Panc1 (cell line): ENCODE measurements at places on chromosomes 16 and 17. TPM values are rescaled to one million over a fixed set of nuclear protein-coding genes. Genes with fewer than 3 reads are reported as not detected.

Gene GSDMA
- total RNA-seq, result not detected

DNA sequence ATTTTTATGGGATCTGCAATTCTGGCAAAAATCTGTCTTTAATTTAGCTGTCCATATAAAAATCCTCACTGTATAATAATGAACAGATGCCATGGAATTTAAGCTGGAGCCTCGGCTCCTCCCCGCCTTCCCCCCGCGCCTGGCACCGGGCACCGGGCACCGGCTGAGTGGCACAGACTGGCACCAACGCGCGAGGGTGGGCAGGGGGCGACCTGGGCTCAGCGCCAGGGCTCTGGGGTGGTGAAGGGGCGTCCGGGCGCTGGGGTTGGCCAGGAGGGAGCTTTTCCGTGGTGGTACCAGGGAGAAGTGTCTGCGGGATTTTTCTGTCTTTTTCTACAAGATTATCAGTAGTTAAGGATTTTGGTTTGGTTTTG lies 9.1 kb downstream of the NEUROD2 start:
- DNase-seq, result no peak

DNA sequence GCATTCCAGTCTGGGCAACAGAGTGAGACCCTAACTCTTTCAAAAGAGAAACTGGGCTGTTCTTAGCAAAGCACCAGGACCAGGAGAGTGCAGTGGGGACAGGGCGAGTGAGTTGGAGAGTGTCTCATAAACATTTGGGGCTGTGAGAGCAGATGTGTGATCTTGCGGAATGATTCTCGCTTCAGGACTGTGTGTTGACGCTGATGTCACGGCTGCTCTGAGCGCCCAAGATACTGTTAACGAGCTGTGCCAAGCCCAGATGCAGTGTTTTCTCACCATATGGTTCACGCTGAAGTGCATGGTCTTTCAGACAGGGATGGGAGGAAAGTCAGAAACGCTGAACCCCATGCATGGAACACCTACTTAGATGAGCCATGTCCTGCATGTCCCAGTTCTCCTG lies 438.2 kb downstream of the HS3ST4 start:
- no peak for DNase-seq

Gene BICDL2
- 0.21 TPM for total RNA-seq

GRCh38 chr16:81456523-81457325 lies 12.1 kb downstream of the CMIP start:
- no peak for DNase-seq

DNA sequence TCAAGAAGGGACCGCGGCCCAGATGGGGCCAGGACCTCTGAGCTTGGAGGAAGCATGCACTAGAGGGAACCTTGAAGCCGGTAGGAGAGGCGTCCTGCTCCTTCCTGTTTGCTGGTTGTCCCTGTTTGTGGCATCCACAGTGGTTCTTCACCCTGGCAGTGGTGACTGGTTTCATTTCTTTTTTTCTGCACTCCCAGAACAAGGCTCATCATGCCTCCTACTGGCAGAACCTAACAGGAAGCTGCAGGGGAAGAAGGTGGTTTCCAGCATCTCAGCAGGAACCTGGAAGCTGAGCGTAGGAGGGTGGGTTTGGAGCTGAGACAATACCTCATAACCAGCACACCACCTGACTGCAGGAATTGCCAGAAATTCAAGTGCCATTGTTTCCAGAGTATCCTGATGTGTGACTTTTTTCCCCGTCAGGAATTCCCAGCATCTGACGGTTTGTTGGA lies 5.8 kb downstream of the TMEM231 start:
- no peak for DNase-seq
